ENCODE measurements at places on chromosomes 7 and 10.

DNA sequence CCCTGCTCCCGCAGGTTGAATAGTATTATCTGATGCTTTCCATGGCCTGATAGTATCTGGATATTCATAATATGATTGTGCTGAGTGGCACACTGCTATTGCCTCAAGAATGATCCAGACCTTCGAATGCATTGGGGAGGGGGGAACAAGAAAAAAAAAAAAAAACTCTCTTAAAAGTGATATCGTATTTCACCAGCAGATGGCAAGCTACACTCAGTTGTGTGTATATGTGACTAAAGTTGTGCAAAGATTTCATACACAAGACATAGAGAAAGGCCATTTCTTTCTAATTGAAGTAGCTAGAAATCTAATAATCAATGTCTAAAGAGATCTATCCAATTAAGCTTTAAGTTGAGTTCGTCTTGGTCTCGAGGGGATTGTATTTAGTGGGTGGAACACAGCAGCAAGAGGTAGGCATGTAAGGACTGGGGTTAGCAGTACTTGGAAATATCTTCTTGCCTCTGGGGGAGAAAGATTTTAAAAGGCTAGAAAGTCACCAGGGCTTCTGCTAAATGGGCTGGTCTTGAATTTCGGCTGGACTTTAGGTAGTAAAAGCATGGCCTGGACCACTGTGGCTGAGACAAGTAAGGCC, 15.3 kb downstream of the SFRP4 start:
- DNase-seq = no peak

DNA sequence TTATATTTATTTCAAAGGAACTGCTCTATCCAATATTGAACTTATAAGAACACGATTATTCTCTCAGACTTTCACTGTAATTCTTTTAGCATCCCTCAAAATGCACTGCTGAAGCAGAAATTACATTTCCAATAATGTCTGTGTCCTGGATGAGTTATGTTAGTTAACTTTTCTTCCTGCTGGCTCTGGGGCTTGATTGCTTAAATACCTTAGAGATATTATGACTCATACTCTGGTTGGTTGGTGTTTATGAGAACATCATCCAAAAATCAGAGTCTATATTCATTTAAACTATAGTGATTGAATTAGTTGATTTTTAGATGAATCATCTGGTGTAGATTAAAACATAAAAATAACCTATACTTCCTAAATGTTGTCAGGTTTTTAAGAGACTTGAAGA, 246.3 kb upstream of the VWC2 start:
- DNase-seq = no peak

- no peak for DNase-seq
Observed at GRCh38 chr10:132290631-132291030, 17.1 kb downstream of the STK32C start.

DNA sequence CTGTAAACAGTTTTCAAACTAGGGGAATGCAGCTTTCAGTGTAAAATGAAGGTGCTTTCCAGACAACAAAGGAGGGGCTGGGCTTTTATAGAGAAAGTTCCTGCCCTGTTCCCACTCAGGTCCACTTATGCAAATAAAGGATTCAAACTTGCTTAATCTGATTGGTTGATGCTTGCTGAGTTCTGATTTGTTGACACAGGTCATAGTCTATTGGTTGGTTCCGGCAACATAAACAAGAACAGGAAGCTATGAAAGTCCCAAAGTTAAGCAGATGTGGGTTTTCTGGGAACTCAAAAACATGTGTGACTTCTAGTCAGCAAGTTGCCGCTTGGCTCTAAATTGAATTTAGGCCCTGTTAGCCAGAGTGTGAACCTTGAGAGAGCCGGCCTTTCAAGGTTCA, 194.2 kb upstream of the SVIL start:
- DNase-seq = no peak

DNA sequence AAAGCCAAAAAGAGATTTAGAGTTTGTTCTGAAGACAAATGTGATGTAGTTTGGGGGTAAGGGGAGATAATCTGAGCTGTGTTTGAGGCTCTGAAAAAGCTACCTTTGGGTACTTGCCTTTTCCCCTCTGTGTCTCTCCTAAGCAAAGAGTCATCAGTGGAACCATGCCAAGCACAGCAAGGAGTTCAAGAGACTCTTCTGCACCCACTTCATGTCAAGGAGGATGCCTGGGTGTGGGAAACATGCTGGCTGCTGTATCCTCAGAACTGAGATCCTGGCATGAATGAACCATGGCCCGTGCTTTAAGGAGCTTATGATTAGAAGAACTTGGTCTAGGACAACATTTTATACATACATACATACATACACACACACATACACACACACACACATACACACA, 142.9 kb downstream of the NOC3L start:
- no peak for DNase-seq

- DNase-seq = no peak
Observed at GRCh38 chr7:35389636-35390035, 135.7 kb upstream of the TBX20 start.

DNA sequence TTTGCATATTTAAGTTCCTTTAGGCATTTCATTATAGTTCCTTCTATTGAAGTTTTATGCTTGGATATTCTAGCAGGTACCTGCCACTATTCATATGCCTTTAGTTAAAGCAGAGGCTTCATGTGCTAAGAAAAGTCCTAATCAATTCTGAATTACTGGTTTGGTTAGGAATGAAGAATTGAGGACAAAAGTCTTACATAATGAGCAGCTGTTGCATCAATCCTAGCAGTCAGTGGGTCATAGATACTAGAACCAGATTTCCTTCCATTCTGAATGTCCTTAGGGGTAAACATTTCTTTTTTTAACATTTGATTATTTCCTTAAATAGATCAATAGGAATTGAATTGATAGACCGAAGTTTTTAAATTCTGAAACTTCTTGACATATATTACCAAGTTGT, 59.2 kb downstream of the CDK13 start:
- DNase-seq = no peak

DNA sequence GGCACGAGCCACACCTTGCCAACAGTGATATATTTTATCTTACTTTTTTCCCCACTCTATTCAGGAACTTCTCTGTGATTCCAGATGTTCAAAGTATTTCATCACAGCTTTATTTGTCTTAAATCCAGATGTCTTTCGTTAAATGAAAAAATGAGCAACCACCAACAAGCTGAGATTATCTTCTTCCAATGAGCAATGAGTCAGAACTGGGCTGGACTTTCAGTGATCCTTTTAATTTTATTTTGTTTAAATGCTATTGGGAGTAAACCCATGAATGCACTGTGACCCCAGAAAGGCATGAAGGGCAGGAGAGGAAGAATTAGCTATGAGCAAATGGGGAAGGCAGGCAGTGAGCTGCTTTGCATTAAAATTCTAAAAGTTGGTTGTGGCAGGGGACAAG, 77.6 kb upstream of the IMMP2L start:
- no peak for DNase-seq

- DNase-seq = no peak
Observed at GRCh38 chr7:155226261-155227003, 71.2 kb upstream of the INSIG1 start.

DNA sequence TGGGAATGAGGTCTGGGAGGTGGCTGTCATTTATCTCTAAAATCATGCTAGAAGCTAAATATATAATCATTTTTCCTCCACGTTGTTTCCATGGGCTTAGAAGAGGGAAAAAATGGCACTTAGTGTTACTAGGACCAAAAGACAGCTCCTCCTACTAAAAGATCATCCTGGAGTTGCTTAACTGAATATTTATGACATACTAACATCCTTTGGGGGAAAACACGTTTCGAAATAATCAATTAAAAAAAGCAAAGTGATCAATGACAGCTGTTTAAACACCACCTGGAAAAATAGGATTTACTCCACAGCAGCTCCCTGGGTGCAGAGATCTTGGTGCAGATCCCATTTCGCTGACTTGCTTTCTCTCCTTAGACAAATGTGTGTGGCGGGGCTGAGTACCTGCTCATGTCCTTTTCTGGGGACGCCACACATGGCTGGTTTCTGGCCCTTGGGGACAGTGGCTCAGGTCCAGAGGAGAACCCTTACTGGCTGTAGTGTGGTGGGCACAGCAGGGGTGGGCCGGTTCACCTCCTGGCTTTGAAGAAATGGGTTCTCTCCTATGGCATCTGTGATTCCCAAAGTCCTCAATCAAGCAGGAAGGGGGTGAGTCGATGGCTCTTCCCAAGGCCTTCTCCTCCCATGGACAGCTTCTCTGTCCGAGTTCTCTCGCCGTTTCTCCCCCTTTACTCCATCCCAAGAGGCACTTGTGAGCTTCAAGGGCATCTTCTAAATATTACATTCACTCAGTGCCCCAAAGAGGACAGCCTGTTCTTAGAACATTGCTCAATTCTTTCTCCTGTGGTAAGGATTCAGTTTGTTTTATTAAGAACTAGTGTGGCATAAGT, 156.4 kb upstream of the KLF14 start:
- no peak for DNase-seq

DNA sequence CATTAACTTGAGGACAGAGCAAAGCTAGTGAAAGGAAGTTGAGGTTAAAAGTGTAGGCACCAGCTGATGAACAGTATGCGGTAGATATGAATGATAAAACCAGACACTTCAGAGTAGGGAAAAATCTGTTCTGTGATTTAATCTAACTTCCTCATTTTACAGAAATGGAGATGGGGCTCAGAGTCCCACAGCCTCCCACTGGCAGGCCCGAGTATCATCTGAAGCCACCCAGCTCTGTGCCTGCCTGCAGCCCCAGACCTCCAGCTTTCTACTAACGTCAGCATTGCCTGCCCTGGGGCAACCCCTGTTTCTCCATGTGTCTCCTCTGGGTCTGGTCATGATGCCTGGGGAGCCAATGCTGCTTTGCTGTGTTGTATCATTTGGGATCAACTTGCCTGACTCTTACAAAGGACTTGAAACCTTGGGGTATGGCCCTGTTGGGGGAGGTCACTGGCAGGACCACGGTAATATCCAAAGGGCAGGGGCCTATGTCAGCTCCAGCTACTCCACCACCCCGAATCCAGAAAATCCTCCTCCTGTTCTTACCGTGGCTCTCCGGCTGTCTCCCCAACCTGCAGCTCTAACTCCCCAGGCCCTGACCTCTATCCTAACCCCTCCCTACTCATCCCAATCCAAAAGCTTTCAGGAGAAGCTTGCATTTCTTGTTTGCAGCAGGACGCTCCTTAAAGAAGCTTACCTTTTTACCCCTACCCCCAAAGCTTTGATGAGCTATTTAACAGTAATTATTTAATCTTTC, 56.2 kb upstream of the NPY start:
- no peak for DNase-seq

DNA sequence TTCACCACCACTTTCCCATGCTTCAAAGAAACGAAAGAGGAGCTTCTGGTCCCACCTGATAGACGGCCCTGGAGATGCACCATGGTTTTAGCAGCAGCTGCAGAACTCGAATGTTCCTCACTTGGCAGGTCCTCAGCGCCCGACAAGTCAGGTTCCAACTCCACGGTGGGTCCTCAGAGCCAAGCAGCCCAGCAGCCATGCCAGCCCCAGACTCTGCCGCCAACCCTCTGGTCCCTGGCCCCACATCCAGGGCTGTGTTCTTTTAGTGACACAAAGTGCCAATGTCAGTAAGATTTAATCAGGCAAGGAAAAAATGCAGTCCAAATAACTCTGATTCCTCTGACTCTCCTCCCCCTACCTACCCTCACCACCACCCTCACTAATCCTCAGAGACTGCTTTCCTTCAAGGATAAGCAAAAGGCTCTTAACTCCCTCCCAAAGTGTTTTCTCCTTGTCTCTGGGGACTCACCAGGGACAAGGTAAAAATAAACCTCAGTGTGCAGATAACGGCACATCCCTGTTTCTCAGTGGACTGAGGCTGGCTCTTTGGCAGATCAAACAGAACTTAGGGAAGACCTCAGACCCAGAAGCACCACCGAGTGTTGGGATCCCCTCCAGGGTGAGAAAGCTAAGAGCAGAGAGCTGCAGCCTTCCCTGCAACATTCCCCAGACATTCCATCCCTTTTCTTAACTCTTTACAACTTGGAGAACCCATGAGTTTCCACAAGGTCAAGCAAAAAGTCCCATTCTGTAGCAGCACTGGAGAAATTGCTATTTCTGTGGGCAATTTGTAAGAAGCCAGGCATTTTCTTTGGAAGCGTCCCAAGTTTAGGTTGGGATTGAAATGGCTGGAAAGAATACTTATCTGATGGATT, 358.9 kb downstream of the FRMD4A start:
- DNase-seq = no peak

DNA sequence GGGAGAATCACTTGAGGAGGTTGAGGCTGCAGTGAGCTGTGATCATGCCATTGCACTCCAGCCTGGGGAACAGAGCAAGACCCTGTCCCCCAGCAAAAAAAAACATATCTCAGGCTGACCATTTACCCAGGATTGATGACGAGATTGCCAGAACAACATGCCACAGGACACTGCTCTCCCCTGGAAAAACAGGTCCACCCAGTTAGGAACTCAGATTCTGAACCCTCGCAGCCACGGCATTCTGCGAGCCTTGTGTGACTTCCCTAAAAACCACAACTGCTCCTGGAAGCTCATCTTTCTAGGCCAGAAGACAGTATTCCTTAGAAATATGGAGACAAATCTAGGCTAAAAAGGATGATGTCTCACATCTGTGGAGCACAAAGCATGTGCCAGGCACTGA, 42.1 kb upstream of the SH2B2 start:
- no peak for DNase-seq

GRCh38 chr10:23253780-23254179, 61.7 kb downstream of the PTF1A start:
- no peak for DNase-seq
